ENCODE measurements at places on chromosomes 7 and 10. TPM values are rescaled to one million over a fixed set of nuclear protein-coding genes. Genes with fewer than 3 reads are reported as not detected.

DNA sequence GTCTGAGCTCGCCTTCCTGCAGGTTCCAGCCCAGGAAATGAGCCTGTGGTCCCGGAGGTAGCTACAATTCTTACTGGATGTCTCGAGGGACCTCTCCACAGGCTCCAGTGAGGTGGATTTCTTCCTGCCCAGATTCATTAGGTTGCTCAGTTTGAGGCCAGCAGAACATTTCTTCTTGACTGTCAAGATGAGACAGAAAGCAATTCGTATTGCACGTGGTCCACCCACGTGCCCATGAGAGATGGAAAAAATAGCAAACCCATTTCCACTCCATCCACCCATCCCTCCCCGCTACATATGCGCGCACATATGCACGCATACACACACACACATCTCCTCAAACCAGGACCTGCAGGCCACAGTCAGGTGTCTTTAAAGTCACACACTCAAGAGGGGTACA, 68.7 kb downstream of the VWA2 start:
- DNase-seq = no peak

Gene PALD1
- total RNA-seq = 21.7 TPM

Gene TMEM229A
- total RNA-seq = not detected

GRCh38 chr10:37860494-37861190, 3.2 kb upstream of the ZNF248 start:
- DNase-seq = no peak

- no peak for DNase-seq
Measured at GRCh38 chr10:114364726-114365125, 39.6 kb downstream of the AFAP1L2 start.

DNA sequence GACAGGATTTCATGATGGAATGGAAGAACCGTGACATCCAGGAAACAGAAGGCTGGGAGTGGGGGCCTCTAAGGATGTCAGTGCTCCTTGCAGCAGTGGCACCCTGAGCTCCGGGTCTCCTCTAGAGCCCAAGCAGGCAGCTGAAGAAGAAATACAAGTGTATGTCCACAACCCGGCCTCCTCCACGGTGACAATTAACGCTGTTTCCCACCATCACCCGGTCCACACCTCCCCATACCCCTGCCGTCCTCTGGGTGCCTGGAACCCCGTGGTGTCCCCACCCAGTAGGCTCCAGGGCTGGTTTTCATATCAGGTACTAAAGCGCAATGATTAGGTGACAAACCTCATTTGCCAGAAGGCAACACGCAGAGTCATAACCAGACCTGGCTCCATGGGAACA, 30.3 kb downstream of the GRID1 start:
- no peak for DNase-seq

- no peak for DNase-seq
Measured at GRCh38 chr10:28307267-28307666, 4.4 kb upstream of the MPP7 start.

DNA sequence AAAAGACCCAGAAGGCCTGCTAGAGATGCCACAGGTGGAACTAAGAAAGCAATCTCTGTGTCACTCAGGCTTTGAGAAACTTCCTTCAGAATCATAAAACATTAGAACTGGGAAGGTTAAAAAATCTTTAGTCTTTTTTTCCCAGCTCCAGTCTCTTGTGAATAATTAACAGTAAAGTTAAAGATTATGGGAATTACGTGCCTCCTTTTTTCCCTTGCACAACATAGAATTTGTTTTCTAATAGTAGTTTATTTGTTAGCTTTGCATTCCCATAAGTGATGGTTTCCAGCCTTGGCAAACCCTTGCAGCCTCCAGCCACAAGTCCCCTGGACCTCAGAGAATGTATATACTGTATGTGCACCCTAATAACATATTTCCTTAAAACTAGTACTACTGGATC, 128.3 kb downstream of the TPST1 start:
- no peak for DNase-seq

DNA sequence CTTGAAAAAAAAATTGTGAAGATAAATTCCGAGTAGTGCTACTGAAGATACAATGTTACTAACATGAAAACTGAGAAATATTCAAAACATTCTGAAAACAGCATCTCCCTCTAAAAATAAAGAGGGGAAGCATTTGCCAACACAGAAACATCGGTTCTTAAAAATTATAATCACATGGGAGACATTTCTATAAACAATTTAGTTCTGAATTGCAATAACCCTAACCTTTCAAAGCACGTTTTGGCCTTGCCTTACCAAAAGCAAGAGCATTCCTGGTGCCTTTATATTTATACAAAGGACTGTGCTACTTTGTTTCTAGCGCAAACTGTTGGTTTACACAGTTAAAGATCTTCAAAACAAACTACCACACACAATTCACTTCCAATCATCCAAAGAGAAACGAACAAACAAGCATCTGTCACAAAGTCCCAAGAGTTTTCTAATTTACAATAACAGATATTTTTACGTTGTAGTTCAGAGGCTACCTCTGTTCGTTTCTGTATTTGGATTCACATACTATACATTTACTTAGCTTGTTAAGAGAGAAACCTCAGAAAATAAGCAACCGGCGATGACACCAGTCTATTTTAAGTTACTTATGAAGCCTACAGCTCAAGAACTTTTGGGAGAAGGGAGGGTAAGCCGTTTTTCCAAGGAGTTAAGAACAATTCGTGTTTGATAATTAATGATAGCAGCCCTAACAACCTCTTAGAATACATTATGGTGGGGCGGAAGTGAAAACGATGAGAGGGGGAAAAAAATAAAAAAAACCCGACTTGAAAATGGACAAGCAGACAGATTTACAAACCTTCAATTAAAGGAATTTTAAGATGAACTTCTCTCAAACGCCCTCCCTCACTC, 1.3 kb downstream of the ABI1 start:
- no peak for DNase-seq

Gene WASL
- 23.7 TPM for total RNA-seq

Measured in ascending aorta (tissue), 2 donors.